ENCODE measurements at places on chromosomes 11 and 22.

DNA sequence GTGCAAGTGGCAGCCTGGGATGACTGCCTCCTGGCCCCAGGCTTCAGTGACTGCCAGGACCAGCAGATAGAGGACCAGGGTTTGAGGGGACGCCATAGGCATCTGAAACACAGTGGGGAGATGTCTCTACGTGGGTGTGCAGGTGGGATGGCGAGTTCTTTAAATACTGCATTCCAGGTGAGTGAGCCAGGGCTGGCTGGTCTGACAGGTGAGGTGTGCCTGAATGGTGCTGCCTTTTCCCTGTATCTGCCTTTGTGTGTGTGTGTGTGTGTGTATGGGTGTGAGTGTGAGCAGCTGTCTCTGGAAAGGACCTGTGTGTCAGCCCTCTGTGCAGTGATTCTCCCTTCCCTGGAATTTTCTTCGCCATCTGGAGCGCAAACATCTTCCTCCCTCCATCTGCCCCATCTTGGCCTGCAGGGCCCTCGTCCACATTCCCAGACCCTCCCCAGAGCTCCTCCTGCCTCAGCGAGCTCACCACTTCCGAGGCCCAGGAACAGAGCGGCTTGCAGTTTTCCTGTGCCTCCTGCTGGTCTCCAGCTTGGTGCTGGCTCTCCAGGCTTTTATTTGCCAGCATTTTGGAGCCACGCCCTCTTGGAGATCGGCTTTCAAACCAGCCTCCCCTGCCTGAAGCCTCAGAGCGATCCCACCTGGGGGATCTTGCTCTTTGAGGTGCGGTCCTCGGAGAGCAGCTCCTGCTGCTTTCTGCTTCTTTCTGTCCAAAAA lies at the start of gene GPHA2:
TSS of gene GPHA2 (minus strand) at position 535 of the 723 bp plus-strand sequence. CDS start at position 102, 433 bp downstream.
- peak; percentile 45 for DNase-seq

GRCh38 chr11:111591187-111591960 lies 10.9 kb upstream of the SIK2 start:
- DNase-seq: no peak

GRCh38 chr11:99098751-99099150 lies 78.0 kb downstream of the CNTN5 start:
- DNase-seq: no peak

DNA sequence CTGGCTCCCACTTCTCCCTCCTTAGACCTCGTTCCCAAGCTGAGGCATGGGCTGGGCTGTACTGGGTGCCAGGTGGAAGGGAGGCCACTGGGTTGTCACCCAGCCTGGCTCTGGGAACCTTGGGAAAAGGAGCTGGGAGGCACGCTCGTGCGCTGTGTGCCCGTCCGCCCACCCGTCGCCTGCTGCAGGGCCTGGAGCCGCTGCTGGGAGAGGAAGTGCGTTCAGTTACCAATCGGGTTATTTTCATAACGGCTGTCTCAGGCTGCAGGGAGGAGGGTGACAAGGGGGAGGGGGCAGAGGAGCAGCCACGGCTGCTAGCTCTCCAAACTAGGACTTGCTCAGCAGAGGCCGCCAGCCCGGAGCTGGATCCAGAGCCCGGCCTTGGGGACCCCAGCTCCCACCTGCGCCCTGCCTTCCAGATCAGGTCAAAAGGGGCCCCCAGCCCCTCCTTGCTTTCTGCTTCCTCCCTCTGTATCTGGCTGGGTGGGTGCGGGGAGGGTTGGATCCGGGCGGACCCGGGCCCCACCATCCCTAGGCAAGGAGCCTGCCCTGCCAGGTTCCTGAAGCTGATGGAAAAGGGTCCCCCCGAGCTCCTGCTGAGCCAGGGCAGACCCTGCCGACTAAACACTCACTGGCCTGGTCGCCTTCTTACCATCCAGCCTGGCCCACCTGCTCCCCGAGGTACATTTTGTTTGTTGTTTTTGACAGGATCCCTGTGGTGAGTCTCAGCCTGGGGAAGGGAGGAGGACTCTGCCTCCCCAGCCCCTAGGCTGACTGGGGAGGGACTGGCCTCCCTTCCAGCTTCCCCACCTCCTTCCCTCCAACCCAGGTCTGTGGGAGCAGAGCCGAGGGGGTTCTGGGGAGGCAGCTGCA lies 14.3 kb downstream of the DGKZ start:
- no peak for DNase-seq

- DNase-seq: no peak
Observed at GRCh38 chr22:27723708-27724107, 77.8 kb downstream of the MN1 start.

- no peak for DNase-seq
Observed at GRCh38 chr22:46351767-46352166, 16.3 kb downstream of the TRMU start.

DNA sequence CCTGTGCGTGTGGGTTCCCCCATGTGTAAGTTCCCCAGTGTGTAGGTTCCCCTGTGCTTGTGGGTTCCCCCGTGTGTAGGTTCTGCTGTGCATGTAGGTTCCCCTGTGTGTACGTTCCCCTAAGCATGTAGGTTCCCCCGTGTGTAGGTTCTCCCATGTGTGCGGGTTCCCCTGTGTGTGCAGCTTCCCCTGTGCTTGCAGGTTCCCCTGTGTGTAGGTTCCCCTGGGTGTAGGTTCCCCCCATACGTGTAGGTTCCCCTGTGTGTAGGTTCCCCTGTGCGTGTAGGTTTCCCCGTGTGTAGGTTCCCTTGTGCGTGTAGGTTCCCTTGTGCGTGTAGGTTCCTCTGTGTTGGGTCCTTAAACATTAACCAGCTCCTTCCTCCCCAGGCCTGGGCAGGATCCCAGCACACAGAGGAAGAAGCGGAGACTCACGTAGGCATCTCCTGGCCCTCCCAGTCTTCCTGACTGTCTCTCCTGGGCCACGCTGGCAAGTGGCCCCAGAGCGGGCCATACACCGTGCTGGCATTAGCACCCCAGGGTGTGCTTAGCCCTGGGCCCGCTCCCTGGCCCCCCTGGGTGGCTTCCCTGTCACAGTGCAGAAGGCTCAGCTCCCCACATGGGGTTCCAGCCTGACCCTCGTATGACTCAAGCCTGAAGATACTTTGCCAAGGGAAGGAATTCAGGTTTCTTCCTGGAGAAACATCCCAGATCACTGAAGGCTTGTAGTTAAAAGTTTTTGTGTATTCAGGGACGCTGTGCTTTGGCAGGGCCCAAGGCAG lies 2.8 kb upstream of the GRAMD4 start:
- DNase-seq: no peak

- no peak for DNase-seq
Observed at GRCh38 chr11:119157063-119157462, 8.2 kb downstream of the ABCG4 start.

GRCh38 chr11:130077671-130078070 lies 8.0 kb downstream of the APLP2 start:
- no peak for DNase-seq

- no peak for DNase-seq
Observed at GRCh38 chr22:44890416-44891292, 119.2 kb downstream of the PHF21B start.

Measured in epithelial cell of esophagus (primary cell).